Melanocyte of skin (primary cell): ENCODE measurements at places on chromosomes 3 and 15. TPM values are rescaled to one million over a fixed set of nuclear protein-coding genes. Genes with fewer than 3 reads are reported as not detected.

STRIT1 gene
- total RNA-seq: not detected in 2 replicates

MNS1 gene
- total RNA-seq: 2.2 and 2.7 TPM in 2 replicates

GATA2 gene
- not detected in 2 replicates for total RNA-seq

FETUB gene
- not detected in 2 replicates for total RNA-seq

EPHA6 gene
- total RNA-seq: not detected in 2 replicates

DAPK2 gene
- total RNA-seq: 0.69 and 1.8 TPM in 2 replicates

PDIA5 gene
- total RNA-seq: 15.1 and 15.7 TPM in 2 replicates

SETMAR gene
- total RNA-seq: 12.0 and 21.8 TPM in 2 replicates

HTR3E gene
- not detected in 2 replicates for total RNA-seq

LDHAL6B gene
- not detected in 2 replicates for total RNA-seq

STAC gene
- total RNA-seq: 0.33 and 1.9 TPM in 2 replicates
